Anterior cingulate cortex (tissue), 58 donors: ENCODE measurements at places on chromosomes 7 and 10.

- DNase-seq = no peak
Measured at GRCh38 chr10:107848726-107849360, 684.3 kb upstream of the SORCS1 start.

- no peak for DNase-seq
Measured at GRCh38 chr7:108515630-108516029, 10.3 kb downstream of the PNPLA8 start.

- DNase-seq = no peak
Measured at GRCh38 chr10:10642189-10642588, 375.5 kb upstream of the CELF2 start.

DNA sequence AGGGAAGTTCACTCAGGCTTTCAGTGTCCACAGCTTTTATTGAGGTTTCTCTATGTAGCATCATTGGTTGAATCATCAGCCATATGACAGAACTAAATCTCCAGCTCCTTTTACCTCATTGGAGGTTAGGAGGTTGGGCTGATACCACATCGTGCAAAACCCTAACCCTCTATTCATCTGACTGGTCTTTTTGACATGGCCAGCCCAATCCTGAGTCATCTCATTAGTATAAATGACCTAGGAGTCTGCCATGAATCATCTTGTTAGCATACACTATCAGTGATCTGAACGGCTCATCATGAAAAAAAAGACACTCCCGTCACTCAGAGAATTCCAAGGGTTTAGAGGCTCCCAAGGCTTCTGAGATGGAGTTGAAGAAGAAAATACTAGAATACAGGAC is 669.8 kb upstream of the POT1 start:
- no peak for DNase-seq
